ENCODE measurements at places on chromosomes 12 and 14.

GRCh38 chr12:91361864-91362263 lies 179.2 kb upstream of the DCN start:
- peak; percentile 28 for DNase-seq

DNA sequence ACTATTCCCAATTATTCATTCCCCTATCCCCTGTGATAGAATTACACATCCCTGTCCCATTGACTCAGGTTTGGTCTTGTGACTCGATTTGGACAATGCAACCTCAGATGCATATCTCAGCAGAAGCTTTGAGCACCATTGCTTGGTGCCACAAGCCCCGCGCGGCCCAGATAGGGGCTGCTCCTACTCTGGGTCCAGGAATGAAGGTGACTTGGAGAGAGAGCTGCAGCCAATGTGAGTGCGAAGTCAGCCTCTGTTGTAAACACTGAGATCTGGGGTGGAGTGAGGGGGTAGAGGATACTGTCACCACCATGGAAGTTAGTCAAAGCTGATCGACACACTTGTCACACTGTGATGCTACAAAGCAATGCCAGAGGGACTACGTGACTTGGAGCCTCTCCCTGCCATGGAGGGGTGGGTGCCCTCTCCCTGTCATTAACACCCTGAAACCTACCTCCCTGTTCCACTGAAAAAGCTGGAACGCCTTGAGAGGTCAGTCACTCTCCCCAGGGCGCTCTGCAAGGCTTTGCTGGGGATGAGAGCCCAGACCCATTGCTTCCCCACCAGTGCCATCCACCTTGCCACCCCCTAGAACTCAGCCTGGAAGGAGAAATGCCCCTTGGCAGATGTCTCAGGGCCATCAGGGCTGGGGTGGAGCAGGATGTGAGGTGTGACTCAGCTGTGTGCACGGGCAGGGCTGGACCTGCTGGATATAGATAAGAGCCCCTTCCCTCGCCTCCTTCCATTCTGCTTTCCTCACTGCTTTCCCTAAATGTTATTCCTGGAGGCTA lies 6.6 kb upstream of the PLEK2 start:
- DNase-seq, result peak; percentile 34

GRCh38 chr12:51345681-51346080 lies 798 bp downstream of the CELA1 start:
- DNase-seq, result peak; percentile 40

DNA sequence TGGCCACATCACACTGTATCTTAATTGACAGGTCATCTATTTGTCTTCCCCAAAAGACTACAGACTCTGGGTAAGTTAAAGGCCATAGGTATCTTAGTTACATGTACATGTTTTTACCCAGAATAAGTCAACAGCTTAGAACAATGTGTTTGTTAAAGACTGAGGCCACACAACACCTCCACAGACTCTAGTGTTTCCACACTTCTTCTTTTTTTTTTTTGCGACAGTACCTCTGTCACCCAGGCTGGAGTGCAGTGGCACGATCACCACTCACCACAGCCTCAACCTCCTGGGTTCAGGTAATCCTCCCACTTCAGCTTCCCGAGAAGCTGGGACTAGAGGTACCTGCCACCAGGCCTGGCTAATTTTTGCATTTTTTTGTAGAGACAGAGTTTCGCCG lies 1.3 kb downstream of the GPN3 start:
- no peak for DNase-seq
